Hematopoietic multipotent progenitor cell (in vitro differentiated cells): ENCODE measurements at places on chromosomes 5 and 9.

DNA sequence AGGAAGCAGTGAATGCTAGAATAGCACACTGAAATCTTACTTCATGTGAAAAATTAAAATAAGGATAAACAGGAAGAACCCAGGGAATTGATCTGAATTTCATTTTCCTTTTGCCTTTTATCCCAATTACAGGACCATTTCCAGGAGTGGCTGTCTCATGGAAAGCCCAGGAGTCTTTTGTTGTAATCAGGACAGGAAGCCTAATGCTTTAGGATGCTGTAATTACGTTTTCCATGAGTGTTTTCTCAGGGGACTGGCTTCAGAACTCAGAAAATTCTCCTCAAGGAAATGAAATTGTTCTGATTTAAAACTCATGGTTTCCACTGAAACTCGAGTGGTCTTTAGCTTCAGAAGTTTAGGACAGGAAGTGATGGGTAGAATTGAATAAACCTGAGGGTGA lies 56.6 kb upstream of the CAMK4 start:
- no peak for DNase-seq

DNA sequence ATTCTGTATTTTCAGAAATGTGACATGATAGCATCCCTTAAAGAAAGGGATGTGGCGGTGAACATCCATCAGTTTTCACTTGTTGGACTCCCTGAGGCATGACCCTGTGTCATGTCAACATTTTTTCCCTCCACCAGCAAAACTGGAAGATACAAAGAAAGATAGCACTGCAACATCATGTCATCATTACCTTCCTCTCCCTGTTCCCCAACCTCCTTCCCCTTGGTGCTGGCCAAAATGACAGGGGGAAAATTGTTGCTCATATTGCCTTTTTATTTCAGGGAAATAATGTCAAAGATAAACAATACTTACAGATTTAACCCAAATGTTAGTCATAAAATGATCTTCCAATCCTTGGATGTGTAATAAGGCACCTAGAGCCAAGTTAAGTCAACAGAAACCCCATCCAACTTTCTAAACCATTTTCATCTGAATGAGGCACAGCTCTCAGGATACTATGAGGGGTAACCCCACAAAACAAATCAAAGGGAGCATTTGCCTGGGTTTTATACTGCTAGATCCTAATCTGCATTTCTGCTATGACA lies 644.3 kb downstream of the ACTL7B start:
- no peak for DNase-seq

DNA sequence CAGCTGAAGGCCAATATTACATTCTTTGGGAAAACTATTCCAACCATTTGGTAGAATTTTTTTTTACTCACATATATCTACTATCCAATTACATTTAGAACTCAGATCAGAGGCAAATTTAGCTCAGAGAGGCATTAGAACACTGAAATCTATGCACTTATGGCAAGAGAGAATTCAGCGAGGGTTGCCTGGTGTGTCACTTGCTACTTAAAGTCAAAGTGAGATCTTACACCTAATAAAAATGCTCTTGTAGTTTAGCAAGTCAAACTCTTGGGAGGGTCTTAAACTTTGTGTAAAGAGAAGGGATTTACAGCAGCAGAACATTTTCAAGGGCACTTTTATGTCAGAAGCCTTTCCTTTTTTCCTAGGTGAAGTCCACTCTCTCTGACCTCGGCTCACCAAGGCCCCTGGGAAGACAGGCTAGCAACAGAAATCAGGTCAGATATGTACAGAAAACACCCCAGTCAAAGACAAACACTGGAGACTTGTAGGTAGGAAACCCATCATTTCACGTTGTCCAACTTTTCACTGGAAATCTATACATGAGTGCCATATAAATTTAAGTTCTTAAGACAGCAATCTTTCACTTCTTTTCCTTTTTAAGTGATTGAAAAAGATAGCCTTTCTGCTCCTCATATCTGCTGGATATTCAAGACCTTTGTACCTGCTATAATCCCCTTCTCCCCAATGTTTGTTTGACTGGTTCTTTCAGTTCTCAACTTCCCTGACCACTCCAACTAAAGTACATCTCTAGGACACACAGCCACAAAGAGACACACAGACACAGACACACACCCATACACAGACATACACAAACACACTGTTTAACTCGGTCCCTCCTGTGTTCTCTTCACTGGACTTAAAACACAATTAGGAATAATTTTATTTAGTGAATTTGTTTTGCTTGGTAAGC lies 635.8 kb downstream of the PDE4D start:
- DNase-seq, result no peak

GRCh38 chr5:122507581-122507980 lies 195.5 kb downstream of the SNCAIP start:
- no peak for DNase-seq

DNA sequence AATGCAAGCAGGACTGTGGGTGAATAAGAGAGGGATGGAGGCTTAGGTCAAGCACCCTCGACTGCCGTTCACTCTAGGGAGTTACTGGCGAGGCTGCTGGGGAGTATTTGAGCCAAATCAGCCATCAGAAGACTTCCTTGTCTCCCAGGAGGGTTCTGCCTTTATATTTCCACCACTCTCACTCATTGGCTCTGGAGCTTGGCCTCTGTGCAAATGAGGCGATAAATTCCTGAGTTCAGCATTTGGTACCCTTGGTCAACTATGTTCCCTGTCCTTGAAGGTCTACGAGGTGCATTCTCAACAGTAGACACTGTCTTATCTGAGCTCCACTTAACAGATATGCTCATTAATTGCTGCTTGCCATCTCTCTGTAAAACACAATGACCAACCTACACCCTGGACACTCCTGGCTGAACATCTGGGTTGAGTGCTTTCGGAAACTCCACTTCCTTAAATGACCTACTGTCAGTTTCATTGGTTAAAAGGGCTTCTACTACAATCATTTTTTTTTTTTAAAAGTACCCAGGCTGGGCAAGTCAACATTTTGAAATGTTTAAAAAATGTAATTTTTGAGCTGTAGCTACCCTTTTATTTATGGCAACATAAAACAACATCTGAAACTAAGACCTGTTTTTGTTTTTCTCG lies 153.2 kb downstream of the NTRK2 start:
- no peak for DNase-seq

- DNase-seq, result no peak
Measured at GRCh38 chr5:53882676-53883031, 322.2 kb downstream of the NDUFS4 start.
